ENCODE measurements at places on chromosomes 7 and 10.

DNA sequence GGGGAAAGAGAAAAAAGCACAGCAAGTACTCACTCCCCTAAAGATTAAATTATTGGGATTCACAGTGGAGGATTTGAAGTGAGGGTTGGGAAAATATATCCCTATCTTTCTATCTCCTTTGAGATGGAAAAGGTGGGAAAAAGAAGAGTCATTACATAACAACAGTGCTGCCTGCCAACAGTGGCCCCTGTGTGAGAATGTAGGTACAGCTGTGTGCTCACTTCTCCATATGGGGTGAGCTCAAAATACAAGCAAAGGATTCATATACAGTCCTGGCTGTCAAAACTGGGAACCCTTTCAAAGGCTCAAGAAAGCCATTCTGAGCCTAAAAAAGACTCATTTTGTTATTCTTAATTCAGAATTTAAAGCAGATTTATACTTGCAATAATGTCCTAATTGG is 458.5 kb downstream of the GPAM start:
- H3K27me3 ChIP-seq: no peaks in the 10 kb centered on the region
- H3K4me3 ChIP-seq: no peak overlapping the region
- DNase-seq: no peak
- no peaks in the 10 kb centered on the region for H3K4me1 ChIP-seq
- H3K36me3 ChIP-seq: no peaks in the 10 kb centered on the region

GRCh38 chr7:106865130-106866041 is at the start of gene PIK3CG:
Gene PIK3CG, plus strand, starts transcription at chr7:106865282. Its CDS starts 2,280 bp downstream, at chr7:106867562.
- no peaks in the 10 kb centered on the region for H3K4me1 ChIP-seq
- no peaks in the 10 kb centered on the region for H3K27me3 ChIP-seq
- no peaks in the 10 kb centered on the region for H3K36me3 ChIP-seq

DNA sequence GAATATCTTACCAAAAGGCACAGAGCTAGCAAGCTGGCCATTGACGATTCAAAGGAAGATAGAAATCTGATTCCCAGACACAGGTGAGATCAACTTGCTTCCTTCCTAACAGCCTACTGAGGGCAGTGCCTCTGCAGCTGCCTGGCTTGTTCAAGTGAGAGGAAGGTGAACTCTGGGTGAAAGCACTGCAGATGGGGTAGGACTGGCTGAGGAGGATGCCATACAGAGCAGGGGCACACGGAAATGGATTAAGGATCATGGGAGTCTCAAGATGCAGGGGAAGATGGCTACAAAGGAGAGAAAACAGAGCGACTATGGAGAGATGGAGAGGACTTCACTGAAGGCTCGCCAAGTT is 34.4 kb upstream of the GPAM start:
- H3K36me3 ChIP-seq: peaks cover 37% of the 10 kb centered on the region
- H3K27me3 ChIP-seq: no peaks in the 10 kb centered on the region
- H3K4me3 ChIP-seq: no peak overlapping the region
- peak overlapping the region; percentile 19 for H3K27ac ChIP-seq
- DNase-seq: no peak
- peaks cover 100% of the 10 kb centered on the region for H3K4me1 ChIP-seq

DNA sequence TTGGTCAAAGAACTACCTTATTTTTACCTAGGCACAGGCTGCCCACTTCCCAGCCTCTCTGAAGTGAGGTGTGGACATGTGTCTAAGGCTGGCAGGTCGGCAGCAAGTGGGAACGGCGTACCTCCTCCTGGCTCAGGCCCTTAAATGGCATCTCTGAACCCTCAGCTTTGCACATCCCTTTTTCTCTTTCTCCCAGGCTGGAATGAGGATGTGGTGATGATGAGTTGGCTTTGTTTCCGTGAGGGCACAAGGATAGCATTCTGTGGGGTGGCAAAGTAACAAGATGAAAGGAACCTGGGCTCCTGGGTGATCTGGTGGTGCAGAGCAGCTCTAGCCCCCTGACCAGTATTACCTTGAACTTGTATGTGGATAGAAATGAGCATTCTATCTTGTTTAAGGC is 196.8 kb downstream of the REEP3 start:
- no peaks in the 10 kb centered on the region for H3K36me3 ChIP-seq
- DNase-seq: no peak
- no peaks in the 10 kb centered on the region for H3K27me3 ChIP-seq
- H3K4me1 ChIP-seq: peaks cover 26% of the 10 kb centered on the region

GRCh38 chr10:116287906-116288501 is 15.0 kb upstream of the GFRA1 start:
- H3K4me1 ChIP-seq: no peaks in the 10 kb centered on the region
- H3K36me3 ChIP-seq: no peaks in the 10 kb centered on the region
- H3K27ac ChIP-seq: no peak overlapping the region
- H3K4me3 ChIP-seq: no peak overlapping the region
- DNase-seq: peak; percentile 18

DNA sequence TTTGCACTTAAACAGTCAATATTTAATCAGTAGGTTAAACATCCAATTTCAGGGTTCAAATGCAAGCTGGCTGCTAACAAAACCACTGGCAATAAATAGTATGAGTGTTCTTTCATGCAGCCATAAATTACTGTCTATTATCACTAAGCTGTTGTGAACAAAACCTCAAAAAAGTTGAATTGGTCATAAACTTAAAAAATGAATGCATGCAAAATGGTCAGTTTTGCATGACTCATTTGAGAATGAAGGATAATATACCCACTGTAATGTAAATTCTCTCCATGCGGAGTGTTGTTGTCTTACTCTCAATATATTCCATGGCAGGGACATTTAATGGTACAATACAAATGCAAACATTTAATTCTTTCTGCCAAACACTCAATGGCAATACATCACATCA is 226.4 kb downstream of the MAGI2 start:
- no peak for DNase-seq
- no peaks in the 10 kb centered on the region for H3K27me3 ChIP-seq
- H3K4me1 ChIP-seq: peaks cover 12% of the 10 kb centered on the region
- no peak overlapping the region for H3K4me3 ChIP-seq
- H3K36me3 ChIP-seq: no peaks in the 10 kb centered on the region

GRCh38 chr10:97612386-97612785 is 20.9 kb downstream of the MORN4 start:
- H3K27me3 ChIP-seq: no peaks in the 10 kb centered on the region
- DNase-seq: peak; percentile 45
- H3K4me3 ChIP-seq: no peak overlapping the region
- no peaks in the 10 kb centered on the region for H3K4me1 ChIP-seq

GRCh38 chr7:151018421-151019129 is 5.7 kb downstream of the ATG9B start:
- H3K27ac ChIP-seq: no peak overlapping the region
- peaks cover 48% of the 10 kb centered on the region for H3K4me1 ChIP-seq
- H3K36me3 ChIP-seq: no peaks in the 10 kb centered on the region
- no peak for DNase-seq
- peaks cover 12% of the 10 kb centered on the region for H3K27me3 ChIP-seq

DNA sequence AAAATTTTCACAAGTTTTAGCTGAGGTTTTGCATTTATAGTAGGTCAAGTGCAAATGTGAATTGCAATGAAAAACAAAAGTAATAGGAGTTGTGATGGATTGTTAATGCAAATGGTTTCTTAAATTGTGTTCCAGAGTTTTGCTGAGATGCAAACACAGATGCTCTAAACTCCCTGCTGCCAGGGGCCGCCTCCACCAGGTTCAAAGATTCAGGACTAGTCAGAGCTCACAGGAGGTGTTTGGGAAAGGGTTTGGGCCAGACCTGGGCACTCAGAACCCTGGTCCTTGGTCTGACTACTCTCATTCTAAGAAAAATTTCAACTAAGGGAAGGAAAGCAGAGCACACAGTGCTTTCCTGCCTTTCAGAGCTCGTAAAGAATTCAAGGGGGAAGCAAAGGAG is 193.1 kb downstream of the CCSER2 start:
- H3K4me3 ChIP-seq: no peak overlapping the region
- H3K27me3 ChIP-seq: no peaks in the 10 kb centered on the region
- no peak overlapping the region for H3K27ac ChIP-seq
- no peaks in the 10 kb centered on the region for H3K36me3 ChIP-seq

DNA sequence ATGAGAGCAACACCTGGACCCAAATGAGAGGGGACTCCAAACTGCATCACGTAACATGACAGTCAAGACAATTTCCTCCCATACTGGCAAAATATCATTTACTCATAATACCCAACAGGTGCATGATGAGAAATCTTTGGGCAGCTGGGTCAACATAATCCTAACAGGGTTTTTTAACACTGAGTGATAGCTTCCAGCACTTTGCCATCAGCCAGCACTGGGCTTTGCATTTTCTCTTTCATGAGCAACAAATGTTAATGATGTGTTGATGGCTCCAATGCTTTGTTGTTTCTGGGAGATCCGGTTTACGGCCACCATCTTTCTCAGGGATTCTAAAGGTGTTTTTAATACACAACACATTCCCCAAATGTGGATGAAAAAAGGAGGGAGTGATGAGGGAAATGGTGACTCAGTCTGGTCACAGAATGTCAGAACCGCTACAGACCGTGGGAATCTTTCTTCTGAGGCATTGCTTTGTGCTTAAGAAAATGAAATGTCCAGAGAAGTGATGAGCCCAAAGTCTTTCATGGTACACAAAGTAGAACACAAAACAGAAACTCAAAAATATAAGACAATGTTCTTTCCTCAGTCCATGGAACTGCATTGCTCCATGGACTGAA is 705.7 kb upstream of the IGFBP3 start:
- H3K4me3 ChIP-seq: no peak overlapping the region
- H3K27me3 ChIP-seq: no peaks in the 10 kb centered on the region
- no peaks in the 10 kb centered on the region for H3K36me3 ChIP-seq

GRCh38 chr10:94358480-94358879 is 4.3 kb downstream of the NOC3L start:
- no peak overlapping the region for H3K27ac ChIP-seq
- H3K27me3 ChIP-seq: no peaks in the 10 kb centered on the region
- peaks cover 21% of the 10 kb centered on the region for H3K4me1 ChIP-seq
- H3K4me3 ChIP-seq: no peak overlapping the region

GRCh38 chr7:662576-662975 is 63.9 kb upstream of the DNAAF5 start:
- H3K4me1 ChIP-seq: peaks cover 13% of the 10 kb centered on the region
- no peak for DNase-seq
- H3K36me3 ChIP-seq: 0 out of 3 replicates have a peak, but pooled peaks cover 4% of the 10 kb centered on the region
- H3K27ac ChIP-seq: no peak overlapping the region
- no peak overlapping the region for H3K4me3 ChIP-seq

DNA sequence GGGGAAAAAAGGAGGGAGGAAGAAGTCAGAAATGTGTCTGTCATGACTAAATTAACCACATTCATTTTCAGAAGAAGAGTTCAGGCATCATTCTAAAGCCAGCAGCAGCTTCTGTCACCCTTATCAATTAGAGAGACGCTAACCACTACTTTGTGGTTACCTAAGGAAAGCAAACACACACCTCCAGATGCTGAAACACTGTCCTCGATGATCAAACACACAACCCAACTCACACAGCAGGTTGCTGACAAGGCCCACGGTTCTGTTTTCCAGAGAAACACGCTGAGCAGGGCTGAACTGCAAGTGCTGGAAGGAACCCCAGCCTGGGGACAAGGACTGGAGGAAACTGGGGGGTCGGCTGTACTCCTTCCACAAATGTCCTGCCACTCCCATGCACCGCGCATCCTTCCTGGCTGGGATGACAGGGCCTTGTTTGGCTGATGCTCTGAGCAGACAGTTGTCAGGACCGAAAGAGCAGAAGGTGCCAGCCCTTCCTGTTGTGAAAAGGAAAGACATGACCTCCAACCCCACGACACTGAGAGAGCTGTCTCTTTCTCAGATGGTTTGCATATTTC is 36.6 kb downstream of the PRKCQ start:
- peaks cover 2% of the 10 kb centered on the region for H3K27me3 ChIP-seq
- no peak overlapping the region for H3K4me3 ChIP-seq
- no peak for DNase-seq
- H3K4me1 ChIP-seq: peaks cover 10% of the 10 kb centered on the region
- H3K27ac ChIP-seq: no peak overlapping the region
- no peaks in the 10 kb centered on the region for H3K36me3 ChIP-seq

- peak; percentile 25 for DNase-seq
- H3K4me3 ChIP-seq: peak overlapping the region; percentile 78
- no peaks in the 10 kb centered on the region for H3K27me3 ChIP-seq
- peaks cover 29% of the 10 kb centered on the region for H3K4me1 ChIP-seq
These were observed 881 bp upstream of the SSBP1 start for GRCh38 chr7:141737118-141737835.

- H3K27ac ChIP-seq: no peak overlapping the region
- H3K4me3 ChIP-seq: no peak overlapping the region
These were observed 12.6 kb upstream of the NRBF2 start for GRCh38 chr10:63120554-63120953.

DNA sequence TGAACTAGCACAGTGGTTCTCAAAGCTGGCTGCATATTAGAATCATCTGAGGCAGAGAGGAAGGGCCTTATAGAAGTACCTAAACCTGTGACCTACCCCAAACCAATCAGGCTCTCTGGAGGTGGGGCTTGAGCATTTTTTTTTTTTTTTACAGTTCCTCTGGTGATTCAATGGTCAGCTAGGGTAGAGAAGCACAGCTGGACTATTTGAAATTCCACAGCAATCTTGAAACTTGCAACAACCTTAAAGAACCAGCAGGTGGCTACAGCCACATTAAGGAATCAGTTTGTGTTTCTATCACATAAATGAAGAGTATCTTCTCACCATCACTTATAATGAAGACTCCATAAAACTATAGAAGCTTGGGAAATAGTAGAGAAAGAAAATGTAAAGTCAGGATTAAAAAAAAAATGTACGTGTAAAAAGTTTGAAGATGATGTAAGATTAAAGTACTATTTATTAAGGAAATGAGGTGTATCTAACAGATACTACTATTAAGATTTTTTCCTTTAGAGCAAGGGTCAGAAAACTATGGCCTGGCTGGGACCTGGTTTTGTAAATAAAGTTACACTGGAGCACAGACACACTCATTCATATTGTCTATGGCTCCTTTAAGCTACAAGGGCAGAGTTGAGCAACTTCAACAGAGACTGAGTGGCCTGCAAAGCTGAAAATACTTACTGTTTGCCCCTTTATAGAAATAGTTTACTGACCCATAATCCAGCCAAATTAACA is 3.8 kb downstream of the RTKN2 start:
- peak; percentile 72 for DNase-seq
- H3K27ac ChIP-seq: peak overlapping the region; percentile 51
- peaks cover 48% of the 10 kb centered on the region for H3K4me1 ChIP-seq
- H3K36me3 ChIP-seq: no peaks in the 10 kb centered on the region

GRCh38 chr10:9010931-9011670 is 956.6 kb downstream of the GATA3 start:
- no peak overlapping the region for H3K4me3 ChIP-seq
- H3K27me3 ChIP-seq: no peaks in the 10 kb centered on the region
- no peaks in the 10 kb centered on the region for H3K4me1 ChIP-seq
- H3K36me3 ChIP-seq: no peaks in the 10 kb centered on the region
- no peak overlapping the region for H3K27ac ChIP-seq

GRCh38 chr10:114684084-114684821 is 26.2 kb upstream of the ABLIM1 start:
- H3K27ac ChIP-seq: peak overlapping the region; percentile 69
- H3K4me1 ChIP-seq: peaks cover 42% of the 10 kb centered on the region
- H3K36me3 ChIP-seq: no peaks in the 10 kb centered on the region

DNA sequence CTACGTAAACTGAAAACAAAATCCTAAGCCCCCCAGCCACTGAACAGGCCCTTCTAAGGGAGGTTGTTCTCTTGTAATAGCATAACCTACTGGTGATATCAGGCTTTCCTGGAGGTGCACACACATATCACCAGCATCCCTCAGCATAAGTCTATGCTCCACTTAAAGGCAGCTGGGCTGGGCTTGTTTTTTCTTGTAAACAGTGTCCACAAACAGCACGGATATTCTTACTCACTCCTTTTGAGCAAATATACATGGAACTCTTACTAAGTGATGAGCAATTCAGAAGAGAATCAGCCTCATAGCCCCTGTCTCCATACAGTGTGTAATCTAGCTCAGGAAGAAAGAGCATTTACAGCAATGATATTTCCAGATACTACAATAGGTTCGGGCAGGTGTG is 2.4 kb downstream of the LRIT1 start:
- H3K27me3 ChIP-seq: peaks cover 3% of the 10 kb centered on the region
- no peak overlapping the region for H3K4me3 ChIP-seq
- H3K27ac ChIP-seq: no peak overlapping the region
- peaks cover 14% of the 10 kb centered on the region for H3K4me1 ChIP-seq
- no peaks in the 10 kb centered on the region for H3K36me3 ChIP-seq
- DNase-seq: no peak
